ENCODE measurements at places on chromosomes 16 and 17. TPM values are rescaled to one million over a fixed set of nuclear protein-coding genes. Genes with fewer than 3 reads are reported as not detected.

DNAAF8 gene
- total RNA-seq: 0.85 TPM

KRTAP9-4 gene
- not detected for total RNA-seq

TOM1L1 gene
- total RNA-seq: 10.0 TPM

C17orf107 gene
- total RNA-seq: 1.3 TPM

SLC12A3 gene
- not detected for total RNA-seq

CAMTA2 gene
- total RNA-seq: 35.5 TPM

CHTF8 gene
- 52.9 TPM for total RNA-seq

COG7 gene
- 11.3 TPM for total RNA-seq

HID1 gene
- total RNA-seq: 7.4 TPM

KRT20 gene
- total RNA-seq: not detected

DNA sequence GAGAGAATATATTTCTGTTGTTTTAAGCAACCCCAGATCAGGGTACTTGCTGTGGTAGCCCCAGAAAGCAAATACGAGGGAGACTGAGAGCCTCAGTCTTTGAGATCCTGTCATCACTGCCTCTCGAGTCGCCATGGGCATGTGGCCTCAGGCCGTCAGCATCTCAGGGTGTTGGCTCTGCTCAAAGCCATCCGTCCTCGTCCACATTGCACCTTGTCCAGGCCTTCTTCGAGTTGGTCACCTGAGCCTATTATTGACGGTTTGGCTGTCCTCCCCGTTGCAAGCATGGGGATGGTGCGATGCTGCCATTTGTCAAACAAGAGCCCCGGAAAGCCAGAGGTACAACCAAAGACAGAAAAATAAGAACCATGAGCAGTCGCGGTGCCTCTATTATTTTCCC lies 136.9 kb downstream of the IRF8 start:
- no peak for DNase-seq

- no peak for DNase-seq
Measured at GRCh38 chr16:64659866-64660265, 462.0 kb downstream of the CDH11 start.

DNA sequence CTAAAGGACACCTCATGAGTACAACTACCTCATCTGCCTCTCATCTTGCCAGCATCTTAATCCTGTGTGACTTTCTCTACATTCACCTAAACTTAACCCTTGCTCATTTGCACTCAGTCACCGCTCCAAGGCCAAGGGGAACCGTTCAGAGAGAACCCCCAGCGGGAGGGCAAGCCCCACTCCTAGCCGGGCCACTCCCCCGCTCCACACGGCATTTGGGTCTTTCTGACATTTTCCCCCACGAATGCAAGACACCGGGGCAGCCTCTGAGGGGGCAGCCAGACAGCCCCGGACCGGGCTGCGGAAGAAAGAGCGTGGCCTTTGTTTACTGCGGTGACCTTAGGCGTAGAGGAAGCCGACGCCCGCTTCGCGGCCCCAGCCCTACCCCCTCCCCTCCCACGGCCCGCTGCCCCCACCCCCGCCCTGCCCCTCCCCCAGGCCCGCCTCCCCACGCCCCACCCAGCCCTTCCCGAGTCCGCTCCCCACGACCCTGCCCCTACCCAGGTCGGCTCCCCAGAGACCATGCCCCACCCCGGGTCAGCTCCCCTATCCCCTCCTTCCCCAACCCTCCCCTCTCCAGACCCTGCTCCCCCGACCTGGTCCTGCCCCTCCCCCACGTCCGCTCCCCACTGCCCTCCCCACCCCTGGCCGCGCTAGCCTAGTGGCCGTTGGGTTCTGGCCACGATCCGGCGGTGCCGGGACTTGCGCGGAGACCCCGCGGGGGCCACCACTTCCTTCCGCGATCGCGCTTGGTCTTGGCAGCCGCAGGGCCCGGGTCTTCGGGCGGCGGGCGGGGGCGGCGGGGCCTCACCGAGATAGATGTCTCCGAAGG lies 789 bp downstream of the CSNK1D start:
- peak; percentile 64 for DNase-seq

GRCh38 chr16:23823475-23824384 lies 12.1 kb upstream of the PRKCB start:
- DNase-seq: no peak

DNA sequence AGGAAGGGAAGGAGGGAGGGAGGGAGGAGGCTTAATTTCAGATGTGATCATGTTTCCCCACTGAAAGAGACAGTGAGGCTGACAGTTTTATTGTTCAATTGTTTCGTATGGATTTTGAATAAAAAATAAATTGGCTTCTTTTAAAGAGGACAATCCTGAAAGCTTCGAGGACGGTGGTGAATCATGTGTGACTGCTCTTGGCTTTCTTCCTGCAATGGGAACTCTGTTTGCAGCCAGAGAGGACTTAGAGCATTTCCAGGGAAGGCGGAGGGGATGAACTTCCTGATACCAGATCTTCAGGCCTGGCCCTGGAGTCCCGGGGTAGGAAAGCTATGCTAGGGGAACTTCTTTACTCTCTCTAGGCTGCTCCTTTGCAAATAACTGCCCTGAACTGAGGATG lies 72.8 kb upstream of the C16orf82 start:
- DNase-seq: no peak

DNA sequence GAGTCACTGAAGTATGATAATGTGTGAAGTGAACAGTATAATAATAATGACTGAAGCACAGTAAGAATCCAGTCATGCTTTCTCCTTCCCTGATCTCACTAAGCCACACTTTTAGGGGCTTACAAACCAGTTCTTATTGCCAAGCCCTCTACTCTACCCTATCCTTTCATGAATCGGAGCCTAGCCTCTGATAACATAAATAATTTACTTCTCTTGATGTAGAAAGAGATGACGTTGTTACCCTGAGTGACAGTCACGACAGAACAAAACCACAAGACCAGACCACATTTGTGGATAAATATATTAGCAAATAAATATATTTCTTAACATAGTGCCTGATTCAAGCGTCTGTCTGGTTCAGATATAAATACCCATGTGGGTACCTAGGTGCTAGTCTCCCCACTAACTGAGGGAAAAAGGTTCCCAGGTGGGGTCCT lies 1.4 kb upstream of the SUPT4H1 start:
- no peak for DNase-seq

DNA sequence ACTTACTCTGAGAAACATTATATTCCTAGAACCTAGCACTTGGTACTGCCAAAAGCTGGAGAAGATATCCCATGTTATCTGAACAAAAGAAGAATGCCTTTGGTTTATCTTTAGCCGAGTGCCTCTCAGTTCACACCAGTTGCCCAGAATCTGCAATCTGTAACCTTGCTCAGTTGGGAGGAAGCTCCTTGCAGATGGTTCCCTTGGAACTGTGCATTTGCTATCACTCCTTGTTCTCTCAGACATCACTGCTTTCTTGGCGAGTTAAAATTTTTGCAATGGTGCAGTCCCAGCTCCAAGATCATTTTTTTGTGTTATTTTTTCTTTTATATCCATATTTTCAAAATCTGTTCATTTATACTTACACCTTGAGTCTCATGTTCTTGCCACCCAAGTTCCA lies 446.5 kb downstream of the KCNJ2 start:
- DNase-seq: no peak

DNA sequence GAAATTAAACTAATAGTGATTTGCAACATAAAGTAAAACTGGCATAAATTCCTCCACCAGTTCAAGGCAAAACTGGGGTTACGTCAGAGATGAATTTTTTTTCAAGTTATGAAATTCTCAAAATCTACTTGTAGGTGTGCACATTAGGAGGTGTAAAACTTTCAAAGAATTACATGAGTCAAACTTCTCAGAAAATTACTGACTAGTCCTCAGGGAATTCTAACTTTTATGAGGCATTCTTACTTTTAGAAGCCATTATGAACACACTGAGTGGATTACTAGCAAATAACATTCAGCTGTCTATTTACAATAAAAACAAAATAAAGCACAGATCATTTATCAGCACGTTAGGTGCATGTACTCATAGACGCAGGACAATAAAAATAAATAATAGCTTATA lies 348.7 kb downstream of the CDH11 start:
- no peak for DNase-seq

- DNase-seq: no peak
Measured at GRCh38 chr16:57889960-57890751, 80.8 kb downstream of the CNGB1 start.

DNA sequence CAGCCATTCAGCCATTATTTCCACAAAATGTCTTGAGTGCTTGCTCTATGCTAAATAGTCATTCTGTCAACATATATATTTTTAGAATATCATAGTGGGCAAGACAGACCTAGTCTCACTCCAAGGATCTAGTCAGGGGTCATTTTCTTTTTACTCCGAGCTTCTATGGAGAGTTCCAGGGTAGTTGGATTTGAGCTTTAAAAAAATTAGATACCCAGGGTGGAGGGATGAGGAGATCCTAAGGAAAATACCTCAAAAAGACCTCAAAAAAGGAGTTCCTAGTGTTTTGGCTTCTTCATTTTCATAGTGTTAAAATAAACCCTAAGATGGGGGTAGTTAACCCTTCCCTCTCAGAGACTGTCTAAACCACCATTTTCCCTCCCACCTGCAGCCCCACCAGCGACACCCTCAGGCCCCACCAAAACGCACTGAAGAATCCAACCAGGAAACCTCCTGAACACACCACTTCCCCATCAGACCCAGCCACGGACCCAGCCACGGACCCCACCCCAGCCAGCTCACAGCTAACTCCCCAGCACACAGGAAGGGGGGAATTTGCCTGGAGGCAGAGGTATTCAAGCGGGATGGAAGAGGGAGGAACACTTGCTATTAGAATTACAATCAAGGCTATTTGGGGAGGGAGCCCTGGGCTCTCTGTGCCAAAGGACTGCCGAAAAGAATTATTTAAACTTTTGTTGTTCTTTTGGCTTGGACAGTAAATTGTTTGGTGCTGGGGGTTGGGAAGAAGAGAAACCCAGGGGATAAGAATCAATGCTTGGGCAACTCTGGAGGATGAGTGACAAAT lies 2.2 kb downstream of the ETV4 start:
- no peak for DNase-seq

GRCh38 chr16:2048116-2048543 lies 345 bp downstream of the TSC2 start:
- no peak for DNase-seq

DNA sequence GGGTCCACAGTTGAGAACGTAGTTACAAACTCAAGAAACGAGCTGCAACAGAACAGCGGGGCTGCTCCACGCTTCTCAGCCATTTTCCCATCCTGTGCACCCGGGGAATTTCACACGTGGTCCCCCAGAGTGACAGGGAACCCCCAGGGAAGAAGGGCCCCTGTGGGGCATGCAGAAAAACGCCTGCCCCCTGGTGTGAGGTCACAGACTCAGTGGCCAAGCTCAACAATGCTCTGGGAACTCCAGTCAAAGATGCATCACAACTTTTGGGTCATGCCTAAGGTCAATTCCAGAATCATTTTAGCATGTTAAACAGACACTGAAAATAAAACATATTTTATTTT lies 115.4 kb downstream of the ZNF778 start:
- DNase-seq: peak; percentile 12

- DNase-seq: no peak
Measured at GRCh38 chr16:86306011-86306644, 204.2 kb upstream of the FOXF1 start.

GRCh38 chr16:80300456-80300855 lies 240.3 kb upstream of the DYNLRB2 start:
- DNase-seq: no peak

- peak; percentile 78 for DNase-seq
Measured at GRCh38 chr17:34241062-34241461, 14.0 kb upstream of the CCL2 start.

DNA sequence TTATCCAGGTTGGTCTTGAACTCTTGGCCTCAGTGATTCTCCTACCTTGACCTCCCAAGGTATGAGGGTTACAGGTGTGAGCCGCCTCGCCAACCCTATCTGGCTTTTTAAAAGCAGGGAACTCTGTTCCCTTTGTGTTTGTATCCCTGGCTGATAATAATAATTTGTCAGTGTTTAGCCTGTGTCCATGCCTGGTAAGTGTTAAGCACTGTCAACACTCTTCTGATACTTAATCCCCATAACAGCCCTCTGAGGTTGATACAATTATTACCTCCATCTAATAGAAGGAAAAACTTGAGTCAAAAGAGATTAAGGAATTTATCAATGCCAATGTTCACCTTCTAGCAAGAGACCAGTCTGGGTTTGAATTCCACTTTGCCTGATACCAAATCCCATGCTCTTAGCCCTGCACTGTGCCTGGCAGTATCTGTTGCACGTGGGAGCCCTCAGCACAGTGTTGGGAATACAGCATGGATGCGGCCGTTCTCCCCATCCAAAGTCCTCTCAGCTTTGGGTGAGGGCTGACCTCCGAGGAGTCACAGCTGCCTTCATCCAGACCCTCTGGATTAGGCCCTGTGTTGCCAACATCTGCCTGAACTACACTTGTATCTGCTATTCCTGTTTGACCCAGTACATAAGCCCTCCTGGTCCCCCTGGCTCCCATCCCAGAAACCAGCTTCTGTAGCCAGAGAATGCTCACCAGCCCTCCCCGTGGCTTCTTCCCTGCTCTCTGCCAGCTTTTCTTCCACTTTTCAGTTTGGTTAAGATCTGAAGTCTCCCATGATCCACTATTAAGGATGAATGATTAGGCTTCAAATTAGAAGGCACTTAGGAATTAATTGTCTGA lies 335.6 kb upstream of the ASIC2 start:
- DNase-seq: no peak

GRCh38 chr17:43169561-43170139 lies 1.4 kb upstream of the NBR1 start:
- DNase-seq: peak; percentile 32

GRCh38 chr16:2825906-2826305 lies 4.2 kb upstream of the ZG16B start:
- DNase-seq: no peak

DNA sequence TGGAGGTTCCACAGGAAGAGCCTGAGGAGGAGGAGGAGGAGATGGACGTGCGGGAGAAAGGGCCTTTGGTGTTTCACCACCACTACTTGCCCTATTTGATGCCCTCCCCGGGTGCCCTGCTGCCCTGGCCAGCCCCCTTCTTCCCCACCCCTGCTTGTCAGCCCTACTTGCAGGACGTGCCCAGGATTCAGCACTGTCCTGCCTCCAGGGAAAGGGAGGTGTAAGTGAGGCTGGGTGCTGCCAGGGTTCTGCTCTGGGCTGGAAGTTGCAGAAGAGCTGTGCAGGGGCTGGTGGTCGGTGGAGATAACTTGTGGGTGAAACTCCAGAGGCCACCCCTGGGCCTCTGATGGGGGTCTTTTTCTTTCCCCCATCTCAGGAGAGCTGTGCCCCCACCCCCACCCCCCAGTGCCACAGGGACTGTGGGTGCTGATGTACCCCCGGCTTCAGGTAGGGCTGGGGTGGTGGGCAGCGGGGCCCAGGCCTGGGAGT lies 3.0 kb downstream of the PRR29 start:
- no peak for DNase-seq

Data from left cardiac atrium (tissue), 4 donors.